NCI-H510A treated with DMSO at 0.1 percent for 48 hours (cell line): ENCODE measurements at places on chromosomes 1 and 21.
A peak's percentile ranks its signal among the peaks of the same experiment; 100 is the strongest.

DNA sequence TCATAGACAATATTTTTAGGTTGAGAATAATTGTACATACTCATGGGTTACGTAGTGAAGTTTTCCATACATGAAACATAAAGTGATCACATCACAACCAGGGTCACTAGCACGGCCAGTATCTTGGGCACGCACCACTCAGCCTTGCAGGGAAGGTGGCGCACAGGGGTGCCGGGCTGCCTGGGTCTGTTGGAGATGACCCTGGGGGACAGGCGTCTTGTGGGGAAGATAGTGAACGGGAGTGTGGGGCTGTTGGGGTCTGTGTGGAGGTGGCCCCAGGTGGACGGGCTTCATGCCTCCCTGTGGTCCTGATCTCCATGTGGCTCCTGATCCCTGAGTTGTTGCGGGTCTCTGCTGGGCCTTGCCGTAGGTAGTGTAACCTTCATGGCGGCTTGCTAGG is 38.3 kb upstream of the PRSS38 start:
- DNase-seq = no peak

GRCh38 chr1:85109475-85109874 is 61.2 kb upstream of the MCOLN3 start:
- DNase-seq = peak; percentile 85

- no peak for DNase-seq
These were observed 95.3 kb upstream of the GADD45A start for GRCh38 chr1:67589519-67590233.

- DNase-seq = no peak
These were observed 116.9 kb downstream of the KCNK1 start for GRCh38 chr1:233730809-233731208.

DNA sequence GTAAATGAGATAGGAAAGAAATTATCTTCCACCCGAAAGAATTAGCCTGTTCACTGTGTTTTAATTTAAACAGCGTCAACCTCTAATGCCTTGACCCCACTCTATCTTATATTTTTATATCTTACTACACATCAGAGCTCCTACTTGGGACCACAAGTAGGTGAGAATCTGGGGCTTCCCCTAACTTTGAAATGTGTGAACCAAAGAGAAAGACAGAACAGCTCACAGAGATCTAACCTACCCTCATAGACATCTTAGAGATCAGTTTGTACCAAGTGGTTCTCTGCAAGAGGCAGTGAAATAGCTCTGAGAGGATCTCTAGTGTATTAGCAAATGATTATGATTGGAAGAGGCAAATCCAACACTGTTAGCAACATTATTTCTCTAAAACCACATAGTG is 31.0 kb upstream of the IFI16 start:
- no peak for DNase-seq

DNA sequence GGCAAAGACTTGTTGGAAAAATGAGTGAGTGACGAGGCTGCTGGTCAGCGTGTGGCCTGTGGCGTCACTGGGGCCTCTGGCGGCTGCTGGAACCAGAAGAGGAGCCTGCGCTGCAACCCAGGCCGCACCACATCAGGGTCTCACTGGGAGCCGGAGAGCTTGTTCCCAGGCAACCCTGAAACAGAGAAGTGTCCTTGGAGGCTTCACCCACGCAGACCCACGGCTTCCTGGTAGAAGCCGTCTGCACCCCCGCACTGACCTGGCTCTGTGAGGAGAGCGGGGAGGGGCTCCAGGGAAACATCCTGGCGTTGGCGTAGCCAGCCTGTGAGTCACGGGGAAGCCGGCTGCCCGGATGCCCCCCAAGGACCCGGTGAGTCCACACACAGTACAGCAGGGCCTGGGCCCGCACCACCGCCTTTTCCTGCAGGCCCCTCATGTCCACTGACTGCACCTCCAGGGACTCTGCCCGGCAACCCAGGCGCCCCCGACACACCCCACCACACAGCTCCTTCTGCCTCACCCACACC is 57.4 kb downstream of the COL6A1 start:
- no peak for DNase-seq

DNA sequence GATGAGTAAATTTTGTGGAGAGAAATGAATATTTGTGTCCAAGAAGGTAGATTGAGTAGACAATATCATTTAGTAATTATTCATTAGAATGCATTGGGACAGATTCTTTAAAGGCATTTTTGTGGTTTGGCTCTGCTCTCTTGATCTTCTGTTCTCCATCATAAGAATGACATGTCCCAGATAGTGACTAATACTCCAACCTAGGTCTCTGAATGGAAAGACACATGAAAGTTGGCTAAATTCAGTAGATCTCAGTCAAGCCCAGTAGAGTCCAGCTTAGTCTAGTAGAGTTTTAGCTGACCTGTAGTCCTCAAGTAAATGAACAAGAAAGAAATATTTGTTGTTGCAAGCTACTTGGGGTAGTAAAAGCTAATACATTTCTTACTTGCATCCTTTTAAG is 61.8 kb upstream of the DNAH14 start:
- DNase-seq = no peak

DNA sequence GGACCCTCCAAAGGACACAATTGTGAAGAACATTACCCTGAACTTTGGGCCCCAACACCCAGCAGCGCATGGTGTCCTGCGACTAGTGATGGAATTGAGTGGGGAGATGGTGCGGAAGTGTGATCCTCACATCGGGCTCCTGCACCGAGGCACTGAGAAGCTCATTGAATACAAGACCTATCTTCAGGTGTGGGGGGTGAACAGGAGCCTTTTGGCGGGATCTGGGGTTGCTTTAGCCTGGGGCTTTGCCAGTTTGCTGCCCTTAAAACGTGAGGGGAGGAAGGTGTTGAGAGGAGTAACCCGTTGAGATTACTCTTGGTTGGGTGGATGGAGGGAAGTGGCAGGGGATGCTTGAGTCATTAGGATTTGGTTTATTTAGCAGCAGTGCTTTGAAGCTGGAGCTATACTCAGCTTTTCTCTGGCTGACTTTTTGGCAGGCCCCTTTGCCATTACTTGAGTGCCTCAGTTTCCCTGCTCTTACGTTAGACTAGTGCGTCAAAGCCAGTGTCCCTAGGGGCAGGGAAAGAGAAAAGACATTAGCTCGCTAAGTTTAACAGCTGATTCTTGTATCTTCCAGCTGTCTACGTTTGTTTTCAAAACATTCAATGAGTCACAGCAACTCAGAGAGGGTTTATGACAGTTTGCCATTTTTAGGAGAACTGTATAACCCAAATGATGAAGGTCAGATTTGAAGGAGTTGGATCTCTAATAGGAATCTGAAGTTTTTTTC is 4.4 kb downstream of the NDUFS2 start:
- no peak for DNase-seq

- DNase-seq = no peak
These were observed 39.7 kb downstream of the SIM2 start for GRCh38 chr21:36738489-36739126.

- peak; percentile 54 for DNase-seq
These were observed 18.8 kb upstream of the MAP1LC3C start for GRCh38 chr1:242017580-242018233.

DNA sequence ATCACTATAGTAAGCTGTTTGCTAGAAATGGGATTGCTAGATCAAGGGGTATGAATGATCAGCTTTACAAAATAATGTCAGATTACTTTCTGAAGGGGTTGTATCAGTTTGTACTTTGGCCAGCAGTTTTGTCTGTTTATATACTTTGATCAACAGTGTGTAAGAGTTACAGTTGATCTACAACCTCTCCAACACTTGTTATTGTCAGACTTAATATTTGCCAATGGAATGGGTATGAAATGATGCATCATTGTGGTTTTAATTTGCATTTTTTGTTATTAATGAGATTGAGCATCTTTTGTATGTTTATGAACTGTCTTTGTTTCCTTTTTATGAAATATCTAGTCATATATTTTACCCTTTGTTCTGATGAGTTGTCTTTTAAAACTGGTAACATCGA is 4.3 kb downstream of the TTC3 start:
- no peak for DNase-seq

- peak; percentile 23 for DNase-seq
These were observed 40.7 kb upstream of the C1orf185 start for GRCh38 chr1:51061231-51061918.

- no peak for DNase-seq
These were observed 250.3 kb downstream of the TOMM20 start for GRCh38 chr1:234878288-234878687.

GRCh38 chr1:50417946-50418599 is 5.2 kb downstream of the DMRTA2 start:
- DNase-seq = no peak

DNA sequence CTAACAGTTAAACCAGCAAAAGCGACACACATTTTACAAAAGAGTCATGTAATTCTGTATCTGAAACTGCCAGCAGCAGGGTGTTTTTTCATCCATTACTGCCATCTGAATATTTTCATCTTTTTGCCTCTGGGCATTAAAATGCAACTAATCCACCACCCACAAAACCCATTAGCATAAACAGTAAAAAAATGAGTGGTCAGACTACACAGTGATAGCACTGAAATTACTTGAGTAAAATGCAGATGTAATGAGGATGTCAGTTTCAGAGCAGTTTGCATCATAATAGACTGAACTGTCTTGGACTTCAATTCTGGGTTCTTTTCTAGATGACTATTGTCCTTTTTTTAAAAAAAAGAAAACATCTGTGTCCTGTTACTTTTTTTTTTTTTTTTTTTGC is 132.3 kb downstream of the GABPA start:
- DNase-seq = no peak

GRCh38 chr1:162070094-162070748 is 730 bp downstream of the NOS1AP start:
- peak; percentile 47 for DNase-seq

GRCh38 chr1:236356141-236356540 is 37.9 kb upstream of the EDARADD start:
- DNase-seq = no peak
